ENCODE measurements at places on chromosomes 5 and 9.

DNA sequence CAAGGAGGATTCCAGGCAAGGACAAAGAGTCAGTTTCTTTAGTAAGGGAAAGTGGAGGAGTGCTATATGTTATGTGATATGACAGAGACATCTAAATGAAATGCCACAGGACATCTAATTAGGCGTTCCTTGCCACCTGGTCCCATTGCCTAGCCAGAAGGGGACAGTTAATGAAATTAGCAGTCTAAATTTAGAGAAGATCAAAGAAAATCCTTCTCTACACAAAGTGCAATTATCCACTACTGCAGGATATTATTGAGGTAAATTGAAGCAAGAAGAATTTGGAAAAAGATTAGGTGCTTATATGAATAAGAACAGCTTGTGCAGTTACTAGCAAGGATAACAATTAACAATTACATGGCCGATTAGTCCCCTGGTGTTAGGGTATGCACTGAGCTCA is 495.3 kb upstream of the NMUR2 start:
- DNase-seq, result no peak

- DNase-seq, result no peak
These were observed 4.4 kb downstream of the SLIT3 start for GRCh38 chr5:169296419-169297143.

DNA sequence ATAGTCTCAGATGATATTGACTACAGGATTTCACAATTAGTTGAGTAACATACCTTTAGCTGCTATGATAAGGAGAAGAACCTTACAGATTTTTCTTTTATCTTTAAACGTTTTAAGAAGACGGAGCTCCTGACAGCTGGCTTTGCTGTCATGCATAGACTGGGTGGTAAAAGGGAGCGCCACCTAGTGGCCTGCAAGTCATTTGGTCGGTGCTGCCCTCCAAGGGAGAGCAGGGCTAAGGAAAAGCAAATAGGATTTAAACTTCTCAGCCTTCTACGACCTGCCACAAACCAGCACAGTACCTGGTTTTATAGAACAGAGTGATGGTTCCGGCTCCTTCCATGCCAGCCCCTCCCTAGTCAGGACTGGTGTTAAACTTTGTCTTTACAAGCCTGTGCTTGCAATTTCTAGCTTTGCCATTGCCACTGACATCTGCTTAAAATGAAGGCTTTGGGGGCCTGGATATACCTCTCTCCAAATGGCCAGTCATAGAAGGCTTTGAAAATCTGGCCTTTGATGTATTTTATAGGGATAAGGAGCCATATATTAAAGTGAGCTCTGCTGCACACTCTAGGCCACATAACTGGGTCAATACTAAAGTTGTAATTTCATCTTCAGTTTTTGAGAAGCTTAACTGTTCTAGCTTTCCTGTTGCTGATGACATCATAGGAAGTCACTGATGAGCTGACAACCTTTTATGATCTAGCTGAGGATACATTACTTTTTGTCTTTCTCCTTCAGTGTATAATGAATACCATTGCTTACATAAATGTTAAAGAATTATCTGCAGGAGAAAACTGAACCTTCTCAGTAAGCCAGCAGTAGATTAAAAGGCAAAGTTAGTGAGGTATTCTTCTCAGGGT is 31.1 kb upstream of the ADAMTSL1 start:
- DNase-seq, result no peak

- DNase-seq, result no peak
These were observed 127.2 kb upstream of the ZNF366 start for GRCh38 chr5:72634444-72634843.

DNA sequence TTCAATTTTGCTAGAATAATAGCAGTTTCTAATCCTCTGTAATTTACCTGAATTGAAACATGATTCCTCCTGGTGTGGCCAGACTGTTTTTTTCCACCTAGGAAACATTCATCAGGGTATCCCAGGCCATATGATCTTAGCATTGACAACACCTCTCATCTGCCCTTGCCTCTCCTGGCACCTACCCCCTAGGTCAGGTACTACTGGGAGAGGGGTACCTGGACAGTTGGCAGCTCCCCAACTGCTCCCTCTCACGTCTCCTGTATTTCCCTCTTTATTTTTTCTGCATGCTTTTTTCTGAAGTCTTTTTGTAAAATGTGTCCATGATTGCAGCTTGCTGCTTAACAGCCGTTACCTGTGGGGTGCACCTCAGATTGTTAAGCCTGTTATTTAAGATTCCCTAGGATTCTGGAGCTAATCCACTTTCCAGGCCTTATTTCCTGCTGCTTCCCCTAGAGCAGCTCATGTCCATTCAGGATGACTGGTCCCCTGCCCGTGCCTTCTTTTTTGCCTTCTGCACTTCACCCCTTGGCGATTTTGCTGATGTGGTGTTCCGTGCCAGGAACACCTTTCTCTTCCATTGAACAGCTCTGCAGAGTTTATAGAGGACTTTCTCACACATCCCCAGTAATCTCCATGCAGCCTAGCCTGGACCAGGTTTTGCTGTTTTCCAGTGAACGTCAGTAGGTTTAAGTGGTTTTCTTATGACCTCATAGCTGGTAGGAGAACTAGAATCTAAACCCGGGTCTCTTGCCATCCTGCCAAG is 33.6 kb downstream of the SNX30 start:
- DNase-seq, result no peak

- no peak for DNase-seq
These were observed 160.7 kb upstream of the DAPK1 start for GRCh38 chr9:87336914-87337333.

DNA sequence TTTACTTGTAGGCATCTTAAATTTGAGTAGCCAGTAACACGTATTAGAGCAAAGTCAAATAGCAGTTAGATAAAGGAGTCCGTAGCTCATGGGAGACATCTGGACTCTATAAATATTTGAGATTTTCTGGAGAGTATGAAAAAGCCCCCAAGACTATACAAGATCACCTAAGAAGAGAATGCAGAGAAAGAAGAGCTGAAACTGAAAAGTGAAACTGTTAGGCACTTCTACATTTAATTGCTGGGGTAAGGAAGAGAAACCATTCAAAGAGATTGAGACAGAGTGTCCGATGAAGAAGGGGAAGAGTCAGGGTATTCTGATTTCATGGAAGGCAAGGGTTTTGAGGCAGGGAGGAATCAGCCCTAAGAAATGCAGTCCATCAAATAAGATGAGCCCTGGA is 2372.1 kb downstream of the MAT2B start:
- DNase-seq, result no peak

DNA sequence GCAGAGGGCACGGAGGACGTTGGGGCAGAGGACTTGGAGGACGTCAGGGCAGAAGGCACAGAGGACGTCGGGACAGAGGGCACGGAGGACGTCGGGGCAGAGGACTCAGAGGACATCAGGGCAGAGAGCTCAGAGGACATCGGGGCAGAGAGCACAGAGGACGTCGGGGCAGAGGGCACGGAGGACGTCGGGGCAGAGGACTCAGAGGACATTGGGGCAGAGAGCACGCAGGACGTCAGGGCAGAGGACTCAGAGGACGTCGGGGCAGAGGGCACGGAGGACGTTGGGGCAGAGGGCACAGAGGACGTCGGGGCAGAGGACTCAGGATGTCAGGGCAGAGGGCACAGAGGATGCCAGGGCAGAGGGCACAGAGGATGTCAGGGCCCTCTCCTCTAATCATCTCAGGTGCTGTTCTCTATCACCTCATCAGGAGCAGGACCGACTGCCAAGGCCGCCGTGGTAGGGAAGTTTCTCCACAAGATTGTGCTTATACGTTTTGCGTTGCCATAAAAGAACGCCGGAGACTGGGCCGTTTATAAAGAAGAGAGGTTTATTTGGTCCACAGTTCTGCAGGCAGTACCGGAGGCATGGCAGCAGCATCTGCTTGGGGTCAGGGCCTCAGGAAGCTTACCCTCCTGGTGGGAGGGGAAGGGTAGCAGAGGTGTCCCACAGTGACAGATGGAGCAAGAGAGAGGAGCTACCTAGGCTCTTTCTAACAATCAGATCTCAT is 29.4 kb upstream of the ADAMTS2 start:
- no peak for DNase-seq

DNA sequence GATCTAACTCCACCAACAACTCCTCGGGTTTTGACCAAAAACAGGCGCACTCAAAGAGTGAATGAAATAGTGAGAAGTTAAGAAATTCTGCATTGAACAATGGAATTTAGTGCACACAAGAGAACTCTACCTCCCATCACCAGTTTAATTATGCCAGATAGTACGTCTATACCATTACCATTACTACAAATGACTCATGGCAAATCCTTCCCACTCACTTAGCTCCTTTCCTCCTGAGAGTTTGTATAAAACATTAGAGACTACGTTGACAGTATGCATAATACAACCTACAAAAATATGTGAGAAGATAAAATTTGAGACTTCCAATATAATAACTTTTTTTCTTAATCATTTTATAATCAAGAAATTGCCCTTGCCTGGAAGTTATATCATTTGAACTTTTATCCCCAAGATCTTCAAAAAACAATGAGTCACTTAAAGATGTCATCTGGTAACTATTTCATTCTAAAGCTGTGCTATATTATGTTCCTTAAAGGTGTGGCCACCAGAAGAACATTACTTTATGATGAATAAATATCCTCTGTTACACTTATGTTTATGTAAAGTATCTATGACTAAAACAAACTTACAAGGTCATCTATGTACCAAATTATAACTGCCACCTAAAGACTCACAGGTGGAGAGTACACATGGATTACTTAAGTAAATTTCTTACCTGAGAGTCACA is 297.9 kb upstream of the PTGER4 start:
- DNase-seq, result no peak

- no peak for DNase-seq
These were observed 652.2 kb upstream of the WWC1 start for GRCh38 chr5:167639273-167639672.

DNA sequence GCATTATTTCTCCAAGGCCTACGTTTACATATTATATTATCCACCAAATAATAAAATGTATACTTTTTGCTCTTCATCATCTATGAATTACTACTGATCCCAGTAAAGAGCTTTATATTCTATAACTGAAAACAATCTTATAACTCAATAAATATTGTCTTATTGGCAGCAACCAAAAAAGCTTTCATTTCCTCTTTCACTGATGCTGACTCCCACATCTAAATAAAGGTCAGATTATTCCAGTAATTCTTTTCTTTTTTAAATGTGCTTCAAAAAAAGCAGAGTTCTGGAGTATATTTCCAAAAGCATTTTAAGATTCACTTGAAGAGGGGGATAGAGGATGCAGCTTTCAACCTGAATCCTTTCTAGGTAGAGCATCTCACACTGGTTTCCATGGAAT is 75.3 kb upstream of the NR4A3 start:
- DNase-seq, result no peak

GRCh38 chr5:13944560-13945199 is at the start of gene DNAH5:
Gene DNAH5 (minus strand): TSS chr5:13944688. CDS start chr5:13944438, 250 bp downstream.
- DNase-seq, result no peak

- no peak for DNase-seq
These were observed 61.1 kb downstream of the GRIA1 start for GRCh38 chr5:153551537-153552079.

GRCh38 chr5:137496919-137497318 is 2.2 kb downstream of the SPOCK1 start:
- DNase-seq, result no peak

- no peak for DNase-seq
These were observed 39.4 kb downstream of the RNF44 start for GRCh38 chr5:176497852-176498251.

- no peak for DNase-seq
These were observed 6.2 kb downstream of the WNK2 start for GRCh38 chr9:93190133-93190525.

- DNase-seq, result no peak
These were observed 231.1 kb downstream of the MLLT3 start for GRCh38 chr9:20391208-20391607.

DNA sequence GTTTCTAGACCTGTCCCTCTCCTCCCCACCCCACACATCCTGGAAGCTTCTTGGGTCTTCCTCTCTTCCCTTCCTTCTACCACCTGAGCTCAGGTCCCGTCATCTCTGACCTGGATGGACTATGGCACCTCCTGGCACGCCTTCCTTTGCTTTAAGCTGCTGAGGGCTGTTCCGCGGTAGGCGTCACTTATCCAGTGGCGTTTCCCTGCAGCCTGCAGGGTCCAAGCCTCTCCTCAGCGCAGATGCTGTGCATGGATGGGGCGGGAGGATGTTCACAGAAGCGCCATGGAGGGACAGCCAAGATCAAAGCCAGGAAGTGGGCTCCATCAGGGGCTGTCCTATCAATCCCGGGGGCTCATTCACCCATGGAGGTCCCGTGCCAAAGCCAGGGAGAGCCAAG is 23.8 kb upstream of the CNOT6 start:
- no peak for DNase-seq

DNA sequence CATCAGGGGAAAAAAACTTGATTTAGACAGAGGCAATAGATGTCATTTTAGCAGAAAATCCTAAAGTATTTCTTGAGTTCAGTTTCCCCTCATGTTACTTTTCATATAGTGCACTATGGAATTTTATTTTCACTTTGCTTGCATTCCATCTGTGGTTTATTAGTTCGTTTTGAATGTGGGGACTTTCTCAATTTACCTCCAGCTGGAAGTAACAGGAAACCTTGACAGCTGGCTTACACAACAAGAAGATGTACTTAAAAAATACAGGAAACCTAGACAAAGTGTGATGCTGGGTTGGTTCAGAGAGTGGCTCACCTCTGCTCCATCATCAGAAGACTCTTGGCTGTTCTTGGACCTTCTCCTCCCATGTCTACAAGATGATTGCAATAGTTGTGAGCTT is 567.0 kb downstream of the CETN3 start:
- no peak for DNase-seq

DNA sequence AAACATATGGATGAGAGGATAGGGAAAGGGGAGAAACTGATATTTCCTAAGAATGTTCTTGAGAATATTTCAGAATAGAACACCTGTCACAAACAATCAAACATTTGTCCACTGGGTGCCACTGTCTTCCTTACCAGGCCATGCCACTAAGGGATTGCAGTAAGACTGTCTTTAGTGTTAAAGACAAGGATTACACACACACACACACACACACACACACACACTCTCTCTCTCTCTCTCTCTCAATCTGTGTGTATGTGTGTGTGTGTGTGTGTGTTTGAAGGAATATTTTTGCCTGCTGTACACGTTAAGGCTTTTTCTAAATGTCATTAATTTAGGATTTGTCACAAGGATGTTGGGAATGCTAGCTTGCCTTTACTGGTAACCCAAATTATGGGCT is 54.4 kb downstream of the CCDC192 start:
- DNase-seq, result no peak
